ENCODE measurements at places on chromosomes 3 and 15. TPM values are rescaled to one million over a fixed set of nuclear protein-coding genes. Genes with fewer than 3 reads are reported as not detected.
A peak's percentile ranks its signal among the peaks of the same experiment; 100 is the strongest.

Gene POPDC2
- total RNA-seq: 1.6 TPM

Gene GOLGA6A
- total RNA-seq: not detected

DNA sequence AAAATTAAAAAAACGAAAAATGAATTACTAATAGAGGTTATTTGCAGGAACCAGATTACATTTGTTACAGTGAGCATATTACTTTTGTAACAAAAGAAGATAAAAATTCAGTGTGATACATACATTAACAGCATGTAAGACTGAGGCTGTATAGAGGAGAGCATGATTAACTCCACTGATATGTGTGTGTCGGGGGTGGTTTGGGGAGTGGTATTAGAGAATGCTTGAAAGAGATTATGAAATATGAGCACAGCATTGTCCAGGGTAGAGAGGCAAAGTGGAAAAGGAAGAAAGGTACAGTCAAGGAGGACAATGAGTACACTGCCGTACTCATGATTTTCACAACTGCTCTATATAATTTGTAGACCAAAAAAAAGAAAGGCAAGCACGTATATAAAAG lies 62.9 kb upstream of the LRRFIP2 start:
- no peaks in the 10 kb centered on the region for H3K27me3 ChIP-seq
- DNase-seq: no peak
- H3K27ac ChIP-seq: no peak overlapping the region
- H3K36me3 ChIP-seq: no peaks in the 10 kb centered on the region
- H3K4me3 ChIP-seq: no peak overlapping the region
- H3K4me1 ChIP-seq: peaks cover 3% of the 10 kb centered on the region

DNA sequence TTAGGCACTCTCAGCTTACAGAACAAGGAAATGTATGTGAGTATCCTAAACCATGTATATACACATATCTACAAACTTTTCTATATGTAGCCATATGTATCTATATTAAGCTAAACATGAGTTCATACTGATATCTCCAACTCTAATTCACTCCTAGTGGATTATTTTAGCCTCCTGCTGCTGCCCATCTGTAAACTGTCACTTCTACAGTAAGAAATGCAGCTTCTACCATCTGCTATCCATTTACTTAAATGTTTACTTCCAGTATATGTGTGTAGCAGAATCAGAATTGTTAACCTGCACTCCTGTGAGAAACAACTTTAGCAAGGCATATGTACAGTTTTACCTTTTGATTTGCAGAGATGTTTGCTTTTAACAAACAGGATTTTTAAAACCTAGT lies 478.5 kb upstream of the CBLB start:
- H3K27me3 ChIP-seq: no peaks in the 10 kb centered on the region
- peaks cover 2% of the 10 kb centered on the region for H3K36me3 ChIP-seq
- DNase-seq: no peak
- H3K4me3 ChIP-seq: no peak overlapping the region

DNA sequence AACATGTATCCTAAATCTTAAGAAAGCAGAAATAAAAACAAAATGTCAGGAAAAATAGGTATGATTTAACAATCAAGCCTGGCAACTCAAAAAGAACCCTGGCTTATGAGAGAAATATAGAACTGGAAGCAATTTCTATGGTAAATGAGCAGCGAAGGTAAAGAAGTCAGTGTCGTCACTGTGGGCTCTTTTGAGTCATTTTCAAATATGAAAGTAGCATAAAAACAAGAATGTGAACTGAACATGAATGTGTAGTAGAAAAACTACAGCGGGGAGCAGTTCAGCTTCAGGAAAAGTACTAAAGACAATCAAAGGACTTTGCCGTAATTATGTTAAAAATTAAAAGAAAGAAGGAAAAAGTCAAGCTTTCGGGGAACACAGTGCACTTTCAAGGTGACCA lies 17.5 kb downstream of the LSG1 start:
- H3K36me3 ChIP-seq: peaks cover 38% of the 10 kb centered on the region
- peak overlapping the region; percentile 38 for H3K27ac ChIP-seq
- no peaks in the 10 kb centered on the region for H3K27me3 ChIP-seq
- H3K4me3 ChIP-seq: no peak overlapping the region

- no peaks in the 10 kb centered on the region for H3K27me3 ChIP-seq
- H3K27ac ChIP-seq: no peak overlapping the region
- H3K4me1 ChIP-seq: peaks cover 9% of the 10 kb centered on the region
- H3K4me3 ChIP-seq: no peak overlapping the region
These were observed 208.1 kb downstream of the SATB1 start for GRCh38 chr3:18216996-18217395.

Gene HTR3E
- not detected for total RNA-seq

Gene GOLGA6B
- total RNA-seq: not detected

DNA sequence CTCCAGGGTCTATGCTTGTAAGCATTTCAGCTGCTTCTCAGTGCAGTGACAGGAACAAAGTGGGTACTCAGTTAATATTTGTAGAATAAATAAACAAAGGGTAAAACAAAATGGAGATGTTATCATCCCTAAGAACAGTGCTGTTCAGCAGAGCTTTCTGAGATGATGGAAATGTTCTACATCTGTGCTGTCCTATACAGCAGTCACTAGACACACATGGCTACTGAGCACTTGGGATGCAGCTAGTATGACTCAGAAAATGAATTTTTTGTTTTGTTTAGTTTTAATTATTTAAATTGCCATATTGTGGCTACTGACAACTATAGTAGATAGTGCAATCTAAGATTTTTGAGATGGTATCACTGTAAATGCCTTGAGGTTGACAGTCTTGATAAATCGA lies 283.8 kb upstream of the ADAMTS9 start:
- no peak overlapping the region for H3K27ac ChIP-seq
- DNase-seq: no peak
- no peaks in the 10 kb centered on the region for H3K36me3 ChIP-seq
- no peaks in the 10 kb centered on the region for H3K27me3 ChIP-seq
- peaks cover 3% of the 10 kb centered on the region for H3K4me1 ChIP-seq
- no peak overlapping the region for H3K4me3 ChIP-seq

DNA sequence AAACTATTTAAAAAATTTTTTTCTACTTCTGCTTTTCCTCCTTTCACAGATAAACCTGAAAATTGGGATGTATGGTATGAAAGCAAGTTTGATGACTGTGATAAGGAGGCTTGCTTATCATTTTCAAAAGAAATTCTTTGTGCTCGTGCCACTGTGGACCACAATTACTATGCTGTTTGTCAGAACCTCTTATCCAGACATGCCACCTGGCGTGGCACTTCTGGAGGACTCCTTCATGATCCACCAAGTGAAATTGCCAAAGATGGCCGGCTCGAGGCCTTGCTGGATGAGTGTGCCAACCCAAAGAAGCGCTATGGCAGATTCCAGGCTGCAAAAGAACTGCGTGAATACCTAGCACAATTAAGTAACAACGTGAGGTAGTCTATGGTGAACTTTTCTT lies 17.8 kb downstream of the DIPK2A start:
- peaks cover 27% of the 10 kb centered on the region for H3K36me3 ChIP-seq
- no peak for DNase-seq

DNA sequence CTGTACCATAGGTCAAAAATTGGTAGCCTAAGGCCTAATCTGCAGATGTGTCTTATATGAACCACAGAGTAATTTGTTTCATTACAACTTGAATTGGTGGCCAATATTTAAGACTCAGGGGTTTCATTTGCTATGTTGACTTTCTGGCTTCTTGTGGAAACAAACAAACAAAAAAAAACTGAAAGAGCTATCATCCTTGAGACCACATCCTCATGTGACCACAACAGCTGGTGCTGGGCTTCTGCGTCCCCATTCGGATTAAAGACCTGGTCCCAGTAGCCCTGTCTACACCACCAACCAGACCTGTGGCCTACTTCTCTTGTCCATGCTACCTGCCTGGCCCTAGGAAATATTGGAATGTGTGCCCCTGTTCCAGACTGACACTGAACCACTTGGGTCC lies 61.7 kb downstream of the STRIT1 start:
- H3K4me3 ChIP-seq: no peak overlapping the region
- no peak for DNase-seq
- H3K27me3 ChIP-seq: no peaks in the 10 kb centered on the region
- H3K36me3 ChIP-seq: no peaks in the 10 kb centered on the region

DNA sequence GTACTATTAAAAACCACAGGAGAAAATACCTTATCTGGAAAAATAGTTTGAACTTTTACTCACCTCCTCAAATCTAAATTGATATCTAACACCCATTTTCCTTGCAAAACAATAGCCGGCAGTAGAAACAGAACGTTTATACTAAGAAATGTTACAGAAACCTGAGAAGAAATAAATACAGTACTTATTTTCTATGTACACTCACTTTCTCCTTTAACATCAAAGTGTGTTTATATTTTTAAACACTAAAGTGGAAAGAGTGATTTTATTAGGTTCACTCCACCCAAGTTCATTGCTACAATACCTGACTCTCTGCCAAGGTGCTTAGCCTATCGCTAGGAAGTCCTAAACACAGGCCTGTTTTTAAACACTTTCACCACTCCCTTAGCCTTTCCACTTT lies 87.8 kb upstream of the TJP1 start:
- H3K27me3 ChIP-seq: peaks cover 61% of the 10 kb centered on the region
- no peak for DNase-seq
- H3K27ac ChIP-seq: no peak overlapping the region
- peaks cover 4% of the 10 kb centered on the region for H3K36me3 ChIP-seq

DNA sequence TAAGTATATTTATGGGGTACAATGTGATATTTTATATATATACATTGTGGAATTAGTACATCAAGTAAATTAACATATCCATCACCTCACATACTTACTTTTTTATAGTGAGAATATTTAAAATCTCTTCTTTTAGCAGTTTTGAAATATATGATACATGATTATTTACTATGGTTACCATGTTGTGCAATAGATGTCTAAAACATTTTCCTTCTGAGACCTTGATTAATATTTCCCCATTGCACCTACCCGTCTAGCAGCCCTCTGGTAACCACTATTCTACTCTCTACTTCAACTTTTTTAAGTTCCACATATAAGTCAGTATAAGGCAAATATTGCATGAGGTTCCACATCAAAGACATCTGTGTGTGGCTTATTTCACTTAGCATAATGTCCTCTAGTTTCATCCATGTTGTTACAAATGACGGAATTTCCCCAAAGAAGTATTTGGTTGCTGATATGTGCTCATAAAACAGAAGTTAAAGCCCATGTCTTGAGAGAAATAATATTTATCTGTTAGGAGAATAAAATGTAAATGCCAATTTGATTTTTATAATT lies 29.6 kb upstream of the NFKBIZ start:
- peaks cover 55% of the 10 kb centered on the region for H3K36me3 ChIP-seq
- peak overlapping the region; percentile 65 for H3K27ac ChIP-seq
- DNase-seq: no peak
- no peaks in the 10 kb centered on the region for H3K27me3 ChIP-seq
- no peak overlapping the region for H3K4me3 ChIP-seq
- H3K4me1 ChIP-seq: peaks cover 51% of the 10 kb centered on the region

- peaks cover 2% of the 10 kb centered on the region for H3K36me3 ChIP-seq
- H3K27me3 ChIP-seq: peaks cover 4% of the 10 kb centered on the region
- no peak overlapping the region for H3K4me3 ChIP-seq
- H3K4me1 ChIP-seq: no peaks in the 10 kb centered on the region
- no peak overlapping the region for H3K27ac ChIP-seq
- DNase-seq: no peak
These were observed 92.0 kb downstream of the ALCAM start for GRCh38 chr3:105458518-105459215.

Gene CA12
- total RNA-seq: not detected

- no peaks in the 10 kb centered on the region for H3K27me3 ChIP-seq
- H3K27ac ChIP-seq: no peak overlapping the region
- no peak overlapping the region for H3K4me3 ChIP-seq
- DNase-seq: no peak
These were observed 40.0 kb downstream of the ATP2C1 start for GRCh38 chr3:130933801-130934345.

GRCh38 chr15:48946074-48946839 lies 17.5 kb downstream of the SHC4 start:
- peaks cover 16% of the 10 kb centered on the region for H3K4me1 ChIP-seq
- no peak overlapping the region for H3K4me3 ChIP-seq
- peaks cover 41% of the 10 kb centered on the region for H3K27me3 ChIP-seq
- H3K36me3 ChIP-seq: no peaks in the 10 kb centered on the region
- DNase-seq: no peak

Gene DUOXA1
- total RNA-seq: not detected

- H3K36me3 ChIP-seq: no peaks in the 10 kb centered on the region
- H3K4me3 ChIP-seq: no peak overlapping the region
- no peak overlapping the region for H3K27ac ChIP-seq
These were observed 17.4 kb upstream of the TMPRSS7 start for GRCh38 chr3:112017091-112017490.

GRCh38 chr3:107740992-107741896 lies 218.5 kb downstream of the BBX start:
- DNase-seq: no peak
- peaks cover 4% of the 10 kb centered on the region for H3K36me3 ChIP-seq
- H3K27ac ChIP-seq: no peak overlapping the region
- no peaks in the 10 kb centered on the region for H3K27me3 ChIP-seq

- no peaks in the 10 kb centered on the region for H3K4me1 ChIP-seq
- H3K27ac ChIP-seq: no peak overlapping the region
- H3K36me3 ChIP-seq: no peaks in the 10 kb centered on the region
- H3K27me3 ChIP-seq: no peaks in the 10 kb centered on the region
- H3K4me3 ChIP-seq: no peak overlapping the region
These were observed 16.2 kb upstream of the BAHD1 start for GRCh38 chr15:40424483-40425115.

- H3K4me1 ChIP-seq: no peaks in the 10 kb centered on the region
- H3K27me3 ChIP-seq: no peaks in the 10 kb centered on the region
- H3K4me3 ChIP-seq: no peak overlapping the region
- DNase-seq: no peak
- no peaks in the 10 kb centered on the region for H3K36me3 ChIP-seq
These were observed 828.4 kb upstream of the DPPA4 start for GRCh38 chr3:110165753-110166152.

DNA sequence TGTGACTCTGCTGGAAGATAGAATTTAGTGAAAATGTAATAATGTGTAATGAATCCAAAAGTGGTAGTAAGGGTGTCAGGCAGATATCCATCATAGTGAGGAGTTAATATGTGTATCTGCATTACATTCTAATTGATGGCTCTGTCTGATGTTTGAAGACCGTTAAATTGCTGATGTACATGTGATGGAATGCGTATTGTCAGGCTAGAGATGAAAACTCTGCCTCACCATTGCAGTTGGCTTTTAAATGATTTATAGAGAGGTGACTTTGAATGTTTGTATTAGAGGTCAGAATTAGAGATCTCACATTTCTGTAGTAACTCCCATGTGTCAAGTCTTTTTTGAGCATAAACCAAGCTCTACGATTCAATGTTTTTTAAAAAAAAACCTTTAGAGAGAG lies 234.6 kb downstream of the NAALADL2 start:
- no peaks in the 10 kb centered on the region for H3K36me3 ChIP-seq
- H3K4me3 ChIP-seq: no peak overlapping the region
- no peak overlapping the region for H3K27ac ChIP-seq
- H3K27me3 ChIP-seq: no peaks in the 10 kb centered on the region

Gene ZNF660
- total RNA-seq: 0.94 TPM

DNA sequence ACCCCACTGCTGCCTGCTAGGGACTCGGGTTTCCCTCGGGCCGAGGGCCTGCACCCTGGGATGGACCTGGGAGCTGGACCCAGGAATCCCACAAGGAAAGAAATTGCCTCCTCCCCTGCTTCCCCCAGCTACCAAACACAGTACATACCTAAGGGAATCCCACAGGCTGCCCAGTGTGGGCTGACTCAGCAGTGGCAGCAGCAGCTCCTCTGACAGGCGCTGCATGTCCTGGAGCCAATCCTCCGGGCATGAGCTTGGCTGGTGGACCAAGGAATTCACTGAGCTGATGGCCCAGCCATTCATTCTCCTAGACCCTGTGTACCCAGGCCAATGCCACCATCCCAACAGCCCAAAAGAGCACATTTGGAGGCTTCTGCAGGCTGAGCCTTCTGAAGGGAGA lies 9.5 kb upstream of the LTK start:
- H3K27ac ChIP-seq: no peak overlapping the region
- H3K36me3 ChIP-seq: peaks cover 14% of the 10 kb centered on the region
- H3K4me1 ChIP-seq: no peaks in the 10 kb centered on the region
- H3K27me3 ChIP-seq: no peaks in the 10 kb centered on the region
- DNase-seq: no peak
- H3K4me3 ChIP-seq: no peak overlapping the region

All from activated naive CD8-positive, alpha-beta T cell treated with anti-CD3 and anti-CD28 coated beads for 36 hours (primary cell).